ENCODE measurements at places on chromosomes 11 and 22. TPM values are rescaled to one million over a fixed set of nuclear protein-coding genes. Genes with fewer than 3 reads are reported as not detected.

RAB1B gene
- 93.7 TPM for total RNA-seq

MOV10L1 gene
- 1.8 TPM for total RNA-seq

PATE4 gene
- total RNA-seq: not detected

MRGPRX3 gene
- not detected for total RNA-seq

RHBDD3 gene
- total RNA-seq: 16.4 TPM

UBQLNL gene
- 1.7 TPM for total RNA-seq

GRCh38 chr11:818396-819128 lies at the start of gene PNPLA2:
TSS of gene PNPLA2 (plus strand) at chr11:818914. CDS start at chr11:819719, 805 bp downstream.
- no peaks in the 10 kb centered on the region for H3K27me3 ChIP-seq
- H3K4me3 ChIP-seq: peak within 1 kb of the TSS; percentile 95
- peak within 1 kb of the TSS; percentile 90 for H3K27ac ChIP-seq

DNA sequence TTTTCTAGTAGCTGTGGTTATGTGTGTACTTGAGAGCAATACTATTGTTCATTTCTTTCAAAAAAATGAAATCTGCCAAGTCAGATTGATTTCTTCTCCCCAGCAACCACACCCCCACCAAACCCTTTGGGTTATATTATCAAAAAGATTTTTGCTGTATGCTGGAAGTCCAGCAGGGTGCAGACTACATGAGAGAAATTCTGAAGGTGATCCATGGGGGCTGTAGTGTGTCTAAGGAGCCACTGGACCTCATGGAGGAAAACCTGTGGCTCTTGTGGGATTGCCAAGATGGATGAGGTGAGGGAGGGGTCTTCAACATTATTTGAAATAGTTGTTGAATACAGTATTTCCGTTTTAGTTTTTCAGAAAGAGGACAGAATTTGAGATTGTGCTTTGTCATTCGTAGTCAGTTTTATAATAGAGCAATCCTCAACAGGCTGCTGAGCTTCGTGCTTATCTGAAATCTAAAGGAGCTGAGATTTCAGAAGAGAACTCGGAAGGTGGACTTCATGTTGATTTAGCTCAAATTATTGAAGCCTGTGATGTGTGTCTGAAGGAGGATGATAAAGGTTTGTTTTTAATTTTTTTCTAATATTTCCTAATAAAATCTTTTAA lies 3.1 kb downstream of the EIF3M start:
- H3K27me3 ChIP-seq: no peaks in the 10 kb centered on the region
- DNase-seq: no peak
- H3K36me3 ChIP-seq: peaks cover 26% of the 10 kb centered on the region

GRCh38 chr22:23608583-23608982 lies 23.5 kb downstream of the DRICH1 start:
- H3K27ac ChIP-seq: no peak overlapping the region
- no peaks in the 10 kb centered on the region for H3K27me3 ChIP-seq
- no peak for DNase-seq
- no peaks in the 10 kb centered on the region for H3K4me1 ChIP-seq
- no peak overlapping the region for H3K4me3 ChIP-seq

- no peak overlapping the region for H3K27ac ChIP-seq
- H3K4me3 ChIP-seq: no peak overlapping the region
- no peaks in the 10 kb centered on the region for H3K27me3 ChIP-seq
- no peaks in the 10 kb centered on the region for H3K36me3 ChIP-seq
Measured at GRCh38 chr22:27677905-27678458, 123.6 kb downstream of the MN1 start.

DNA sequence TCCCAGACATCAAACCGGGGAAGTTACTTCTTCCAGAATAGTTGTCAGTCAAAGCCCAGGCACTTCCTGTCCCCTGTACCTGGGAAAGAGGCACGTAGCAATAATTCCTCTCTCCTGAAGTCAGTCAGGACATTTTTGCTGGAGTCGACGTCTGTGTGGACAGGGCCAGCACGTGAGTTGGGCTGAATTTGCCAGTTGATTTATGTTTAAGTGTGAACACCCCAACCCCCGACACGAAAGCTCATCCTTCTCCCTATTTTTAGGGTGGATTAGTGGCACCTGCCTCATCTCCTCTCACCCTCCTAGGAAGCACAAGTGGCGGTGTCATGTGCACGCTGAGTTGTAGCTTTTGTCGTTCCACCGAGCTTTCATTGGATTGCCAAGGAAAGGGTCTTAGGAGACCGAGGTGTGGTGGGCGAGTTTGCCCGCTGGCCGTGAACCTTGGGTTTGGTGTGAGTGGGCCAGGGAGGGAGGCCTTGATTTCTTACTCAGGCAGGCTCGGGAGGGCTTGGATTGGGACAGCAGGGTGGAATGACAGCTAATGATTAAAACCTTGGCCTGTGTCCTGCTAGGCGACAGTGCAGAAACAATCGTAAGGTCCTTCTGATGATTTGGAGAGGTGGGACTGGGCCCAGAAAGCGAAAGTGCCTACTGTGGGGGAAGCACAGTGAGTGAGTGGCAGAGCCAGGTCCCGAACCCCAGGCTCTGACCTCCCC lies 87.0 kb upstream of the CRYBB3 start:
- H3K36me3 ChIP-seq: no peaks in the 10 kb centered on the region
- peak overlapping the region; percentile 56 for H3K27ac ChIP-seq
- no peaks in the 10 kb centered on the region for H3K4me1 ChIP-seq
- no peaks in the 10 kb centered on the region for H3K27me3 ChIP-seq

DNA sequence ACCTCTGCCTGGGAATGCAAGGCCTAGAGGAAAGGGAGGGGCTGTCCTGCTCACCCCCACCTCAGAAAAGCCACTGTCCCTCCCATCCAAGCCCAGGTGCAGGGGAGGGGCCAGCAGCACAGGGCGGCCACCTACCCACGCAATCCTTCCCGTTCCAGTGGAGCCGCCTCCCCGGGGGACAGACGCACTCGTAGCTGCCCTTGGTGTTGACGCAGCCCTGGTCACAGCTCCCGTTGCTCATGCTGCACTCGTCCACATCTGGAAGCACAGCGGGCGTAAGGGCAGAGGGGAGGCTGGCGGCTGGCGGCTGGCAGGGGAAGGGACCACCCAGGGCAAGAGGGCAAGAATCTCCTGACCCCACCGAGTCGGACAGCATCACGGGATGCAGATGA lies 40.3 kb upstream of the TTLL12 start:
- no peaks in the 10 kb centered on the region for H3K36me3 ChIP-seq
- H3K27me3 ChIP-seq: no peaks in the 10 kb centered on the region
- no peak for DNase-seq
- H3K4me3 ChIP-seq: no peak overlapping the region

DNA sequence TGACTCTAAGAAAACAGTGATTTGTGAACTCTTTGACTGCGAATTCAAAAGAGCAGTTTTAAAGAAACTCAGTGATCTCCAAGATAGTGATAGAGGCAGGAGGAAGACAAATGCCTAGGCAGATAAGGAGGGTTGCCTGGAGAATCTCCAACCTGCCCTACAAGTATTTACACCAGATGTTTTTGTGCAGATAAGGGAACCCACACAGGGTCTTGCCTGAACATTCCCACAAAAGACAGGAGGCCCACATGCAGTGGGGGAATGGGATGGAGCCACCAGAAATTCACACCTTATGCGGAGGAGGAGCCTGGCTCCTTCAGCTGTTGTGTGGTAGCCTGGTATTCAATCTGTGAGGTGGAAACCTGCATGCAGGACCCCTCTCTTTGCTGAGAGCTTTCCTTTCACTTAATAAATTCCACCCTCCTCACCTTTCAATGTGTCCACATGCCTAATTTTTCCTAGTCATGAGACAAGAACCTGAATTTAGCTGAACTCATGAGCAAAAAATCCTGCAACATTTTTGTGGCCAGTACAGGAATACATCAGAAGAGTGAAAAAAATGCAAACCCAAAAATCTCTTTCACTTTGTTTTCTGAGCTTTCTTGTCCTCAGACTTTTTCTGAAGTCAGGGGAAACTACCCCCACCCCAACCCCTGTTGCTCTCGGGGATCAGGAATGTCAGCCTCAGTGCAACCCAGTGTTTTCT lies 8.1 kb upstream of the GLYAT start:
- no peak overlapping the region for H3K27ac ChIP-seq
- no peak overlapping the region for H3K4me3 ChIP-seq
- DNase-seq: no peak
- H3K4me1 ChIP-seq: no peaks in the 10 kb centered on the region
- H3K36me3 ChIP-seq: no peaks in the 10 kb centered on the region

- no peaks in the 10 kb centered on the region for H3K27me3 ChIP-seq
- no peak overlapping the region for H3K4me3 ChIP-seq
- H3K27ac ChIP-seq: peak overlapping the region; percentile 89
- H3K36me3 ChIP-seq: no peaks in the 10 kb centered on the region
- DNase-seq: no peak
- H3K4me1 ChIP-seq: peaks cover 29% of the 10 kb centered on the region
Measured at GRCh38 chr11:121740902-121741301, 288.1 kb upstream of the SORL1-AS1 start.

DNA sequence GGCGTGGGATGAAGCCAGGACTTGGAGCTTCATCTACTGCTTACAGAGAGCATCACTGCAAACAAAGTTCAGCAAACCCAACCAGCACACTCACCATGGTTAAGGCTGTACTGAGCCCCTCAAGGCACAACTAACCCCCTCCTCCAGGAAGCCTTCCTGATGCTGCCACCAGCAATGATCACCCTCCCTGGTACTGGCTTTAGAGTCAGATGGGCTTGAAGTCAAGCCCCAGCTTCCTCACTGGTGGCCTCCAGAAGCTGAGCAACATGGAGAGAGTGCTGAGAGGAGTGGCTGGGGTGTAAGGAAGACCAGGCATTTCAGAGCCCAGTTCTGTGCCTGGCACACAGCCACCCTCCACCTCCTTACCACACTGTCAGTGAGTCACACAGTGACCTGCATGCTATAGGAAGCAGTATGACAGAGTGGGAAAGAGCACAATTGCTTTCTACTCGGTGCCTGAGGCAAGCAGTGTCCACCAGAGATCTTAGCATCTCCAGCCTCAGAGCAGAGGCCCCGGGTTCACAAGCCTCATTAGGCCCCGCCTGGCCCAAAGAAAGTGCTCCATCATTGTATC lies 24.7 kb upstream of the BAIAP2L2 start:
- no peak overlapping the region for H3K4me3 ChIP-seq
- peak; percentile 37 for DNase-seq
- no peaks in the 10 kb centered on the region for H3K27me3 ChIP-seq

DNA sequence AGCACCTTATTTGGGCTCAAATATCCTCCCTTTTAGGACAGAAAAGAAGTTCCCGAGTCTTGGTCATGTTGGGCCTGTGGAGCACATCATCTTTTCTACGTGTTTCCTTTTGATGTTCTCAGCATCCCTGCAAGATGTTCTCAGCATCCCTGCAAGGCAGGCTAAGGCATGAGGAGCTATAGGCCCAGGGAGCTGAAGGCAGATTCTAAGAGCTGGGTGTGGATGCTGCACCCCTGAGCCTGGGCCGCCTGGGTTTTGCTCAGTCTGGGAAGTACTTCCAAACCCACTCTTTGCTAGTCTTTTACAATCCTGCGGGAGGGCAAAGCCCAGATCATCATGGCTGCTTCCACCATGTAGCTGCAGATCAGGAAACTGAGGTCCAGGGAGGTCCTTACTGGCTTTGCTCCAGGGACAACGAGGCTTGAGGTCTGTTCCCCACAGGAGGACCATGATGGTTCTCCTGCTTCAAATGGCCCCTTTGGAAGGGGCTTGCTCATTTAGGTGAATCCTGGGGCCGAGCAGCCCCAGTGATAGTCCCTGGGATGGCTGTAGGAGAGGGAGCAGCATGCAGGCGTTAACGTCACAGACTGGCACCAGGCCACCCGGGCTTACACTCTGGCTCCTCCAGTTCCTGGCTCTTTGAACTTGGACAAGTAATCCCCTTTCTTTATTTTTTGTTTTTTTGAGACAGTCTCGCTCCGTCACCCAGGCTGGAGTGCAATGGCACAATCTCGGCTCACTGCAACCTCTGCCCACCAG lies 10.6 kb downstream of the LRRC75B start:
- no peaks in the 10 kb centered on the region for H3K27me3 ChIP-seq
- peak; percentile 65 for DNase-seq
- H3K4me1 ChIP-seq: peaks cover 17% of the 10 kb centered on the region
- no peak overlapping the region for H3K27ac ChIP-seq

DNA sequence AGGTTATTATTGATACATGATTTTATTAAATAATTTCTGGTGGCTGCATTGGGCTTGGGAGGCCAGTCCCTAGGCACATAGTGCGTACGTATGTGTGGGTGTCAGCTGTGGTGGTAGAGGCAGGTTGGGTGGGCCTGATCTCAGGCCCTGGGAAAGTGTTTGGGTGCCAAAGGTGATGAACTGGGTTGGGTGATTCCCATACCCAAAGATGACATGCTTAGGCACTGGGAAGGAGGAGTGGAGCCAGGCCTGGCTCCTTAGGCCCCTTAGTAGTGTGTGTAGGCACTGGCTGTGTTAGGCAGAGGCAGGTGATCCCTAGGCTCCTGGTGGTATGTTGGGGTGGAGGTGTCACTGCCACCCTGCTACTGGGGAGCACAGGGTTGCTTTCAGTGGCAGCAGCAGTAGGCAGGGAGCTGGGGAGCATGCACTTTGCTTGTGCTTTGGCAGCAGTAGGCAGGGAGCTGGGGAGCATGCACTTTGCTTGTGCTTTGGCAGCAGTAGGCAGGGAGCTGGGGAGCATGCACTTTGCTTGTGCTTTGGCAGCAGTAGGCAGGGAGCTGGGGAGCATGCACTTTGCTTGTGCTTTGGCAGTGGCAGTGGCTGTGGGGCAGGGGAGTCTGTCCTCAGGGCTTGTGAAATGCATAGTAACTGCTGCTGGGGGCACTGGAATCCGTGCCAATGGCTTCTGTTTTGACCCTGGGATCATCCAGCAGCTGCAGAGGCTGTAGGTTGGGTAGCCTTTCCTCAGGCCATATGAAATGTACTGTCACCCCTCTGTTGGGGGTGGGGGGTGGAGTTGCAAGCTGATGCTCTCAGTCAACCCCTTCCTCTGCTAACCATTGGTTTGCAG lies 84.4 kb downstream of the RRM1 start:
- H3K27me3 ChIP-seq: no peaks in the 10 kb centered on the region
- no peak for DNase-seq
- H3K36me3 ChIP-seq: no peaks in the 10 kb centered on the region
- no peaks in the 10 kb centered on the region for H3K4me1 ChIP-seq
- no peak overlapping the region for H3K4me3 ChIP-seq
- H3K27ac ChIP-seq: no peak overlapping the region

DNA sequence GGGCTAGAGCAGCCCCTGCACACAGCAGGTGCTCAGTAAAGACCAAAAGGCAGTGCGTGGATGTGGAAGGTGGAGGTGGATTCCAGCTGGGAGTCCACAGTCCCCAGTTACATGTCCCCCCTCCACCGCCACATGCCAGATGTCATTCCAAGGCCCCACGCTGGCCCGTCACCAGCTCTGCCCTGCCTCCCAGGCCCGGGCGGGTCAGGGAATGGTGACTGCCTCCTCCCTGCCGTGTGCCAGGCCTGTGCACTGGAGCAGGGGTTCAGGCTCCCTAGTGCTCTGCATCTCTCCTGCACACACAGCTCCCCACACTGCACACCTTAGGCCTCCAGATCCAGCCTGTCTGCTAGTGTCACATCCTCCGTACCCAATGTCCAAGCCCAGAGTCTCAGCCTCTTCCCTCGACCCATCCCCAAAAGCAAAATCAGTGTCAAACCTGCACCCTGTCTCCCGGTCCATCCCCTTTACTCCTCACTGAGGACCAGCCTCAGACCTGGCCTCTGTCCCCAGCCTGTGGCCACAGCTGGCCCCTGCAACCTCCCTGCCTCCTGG lies 40.2 kb upstream of the PRODH start:
- no peak overlapping the region for H3K27ac ChIP-seq
- H3K4me1 ChIP-seq: no peaks in the 10 kb centered on the region
- no peaks in the 10 kb centered on the region for H3K36me3 ChIP-seq
- no peak for DNase-seq
- peaks cover 10% of the 10 kb centered on the region for H3K27me3 ChIP-seq
- H3K4me3 ChIP-seq: no peak overlapping the region
